ENCODE measurements at places on chromosomes 3 and 15.
A peak's percentile ranks its signal among the peaks of the same experiment; 100 is the strongest.

- no peak for DNase-seq
Measured at GRCh38 chr3:134526319-134526718, 40.5 kb downstream of the CEP63 start.

DNA sequence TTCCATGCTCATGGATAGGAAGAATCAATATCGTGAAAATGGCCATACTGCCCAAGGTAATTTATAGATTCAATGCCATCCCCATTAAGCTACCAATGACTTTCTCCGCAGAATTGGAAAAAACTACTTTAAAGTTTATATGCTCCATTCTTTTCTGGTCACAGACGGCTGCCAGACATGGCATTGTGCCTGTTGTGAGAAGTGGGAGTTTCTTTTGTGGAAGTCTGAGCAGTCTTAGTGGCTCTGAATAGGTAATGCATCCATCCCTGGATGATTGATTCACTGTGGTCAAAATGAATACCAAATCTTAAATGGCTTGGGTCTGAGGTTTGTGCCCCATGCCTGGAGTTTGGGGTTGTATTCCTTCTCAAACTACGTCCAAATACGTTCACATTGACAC, 274.5 kb upstream of the AZI2 start:
- DNase-seq, result no peak

- no peak for DNase-seq
Measured at GRCh38 chr3:11546657-11547302, 96.9 kb downstream of the VGLL4 start.

DNA sequence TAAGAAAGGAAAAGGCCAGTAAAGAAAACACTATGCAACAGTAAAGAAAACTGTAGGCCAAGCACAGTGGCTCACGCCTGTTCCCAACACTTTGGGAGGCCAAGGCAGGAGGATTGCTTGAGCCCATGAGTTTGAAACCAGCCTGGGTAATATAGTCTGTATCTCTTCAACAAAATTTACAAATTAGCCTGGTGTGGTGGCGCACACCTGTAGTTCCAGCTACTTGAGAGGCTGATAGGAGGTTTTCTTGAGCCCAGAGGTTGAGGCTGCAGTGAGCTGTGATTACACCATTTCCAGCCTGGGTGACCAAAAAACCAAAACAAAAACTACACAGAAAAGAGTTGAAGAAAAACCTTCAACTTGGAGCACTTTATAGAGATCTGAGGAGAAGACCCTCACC, 31.8 kb downstream of the DAG1 start:
- DNase-seq, result no peak

- no peak for DNase-seq
Measured at GRCh38 chr3:6805236-6805635, 55.7 kb upstream of the GRM7 start.

- DNase-seq, result no peak
Measured at GRCh38 chr15:54571576-54571975, 593.3 kb downstream of the UNC13C start.

- no peak for DNase-seq
Measured at GRCh38 chr3:22175947-22176346, 424.9 kb upstream of the ZNF385D start.

- no peak for DNase-seq
Measured at GRCh38 chr15:69628256-69629093, 175.9 kb downstream of the RPLP1 start.

- peak; percentile 5 for DNase-seq
Measured at GRCh38 chr3:73365756-73366397, 258.9 kb downstream of the PDZRN3 start.

DNA sequence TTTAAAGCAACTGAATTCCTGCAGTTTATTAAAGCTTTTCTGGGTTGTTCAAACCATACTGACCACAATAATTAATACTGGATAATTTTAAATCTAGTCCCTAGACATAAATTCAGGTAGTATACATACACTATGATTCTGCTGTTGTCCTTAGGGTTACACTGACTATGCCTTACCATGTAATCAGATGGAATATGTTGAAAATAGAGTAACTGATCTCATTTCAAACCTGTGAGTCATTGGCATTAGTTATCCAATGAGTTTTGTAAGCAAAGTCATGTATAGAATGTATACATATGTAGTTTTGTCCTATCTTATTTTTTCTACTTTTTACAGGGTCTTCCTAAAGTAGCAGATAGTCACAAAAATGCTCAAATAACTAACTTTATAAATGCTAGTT, 517.1 kb upstream of the CCDC54 start:
- no peak for DNase-seq

DNA sequence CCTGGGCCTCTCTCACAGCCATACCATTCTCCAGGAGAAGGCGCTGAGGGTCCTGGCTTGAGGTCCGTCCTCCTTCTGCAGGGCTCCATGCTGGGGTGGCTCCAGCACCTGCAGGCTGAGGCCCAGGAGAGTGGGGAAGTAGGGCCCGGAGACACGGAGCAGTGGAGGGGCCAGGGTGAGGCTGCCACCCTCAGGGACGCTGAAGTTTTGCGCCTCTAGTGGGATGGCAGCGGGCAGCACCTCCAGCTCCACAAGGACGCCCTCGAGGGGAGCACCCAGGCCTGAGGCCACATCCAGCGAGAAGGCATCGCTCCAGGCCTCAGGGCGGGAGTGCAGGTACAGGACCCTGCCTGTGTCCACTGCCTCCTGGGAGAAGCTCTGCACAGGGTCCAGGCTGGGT, 27.5 kb downstream of the CSPG4 start:
- DNase-seq, result no peak

DNA sequence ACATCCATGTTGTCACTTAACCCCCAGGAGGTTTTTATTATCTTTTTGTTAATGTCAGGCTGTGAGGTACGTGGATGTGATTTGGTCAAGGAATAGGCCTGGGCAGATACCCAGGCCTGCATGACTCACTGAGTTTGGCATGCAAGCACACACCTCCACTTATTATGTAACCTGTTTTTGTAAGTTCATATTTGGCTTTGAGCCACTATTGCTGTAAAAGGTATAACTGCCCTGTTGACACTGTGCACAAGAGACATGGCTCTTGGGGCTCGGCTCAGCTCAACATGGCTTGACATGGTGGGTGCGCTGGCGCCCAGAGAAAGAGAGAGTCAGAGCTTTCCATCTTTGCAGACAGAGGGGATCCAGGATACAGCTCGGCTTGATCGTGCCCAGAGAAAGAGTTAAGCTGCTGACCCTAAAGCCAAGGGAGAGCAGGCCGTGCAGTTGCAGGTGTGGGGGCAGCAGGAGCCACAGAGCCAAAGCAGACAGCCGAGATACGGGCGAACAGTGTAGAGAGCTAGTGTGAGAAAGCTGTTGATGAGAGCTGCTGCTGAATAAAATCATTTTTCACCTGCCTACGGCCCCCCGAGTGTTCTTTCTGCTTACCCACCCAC, 67.9 kb upstream of the UNC13C start:
- no peak for DNase-seq

DNA sequence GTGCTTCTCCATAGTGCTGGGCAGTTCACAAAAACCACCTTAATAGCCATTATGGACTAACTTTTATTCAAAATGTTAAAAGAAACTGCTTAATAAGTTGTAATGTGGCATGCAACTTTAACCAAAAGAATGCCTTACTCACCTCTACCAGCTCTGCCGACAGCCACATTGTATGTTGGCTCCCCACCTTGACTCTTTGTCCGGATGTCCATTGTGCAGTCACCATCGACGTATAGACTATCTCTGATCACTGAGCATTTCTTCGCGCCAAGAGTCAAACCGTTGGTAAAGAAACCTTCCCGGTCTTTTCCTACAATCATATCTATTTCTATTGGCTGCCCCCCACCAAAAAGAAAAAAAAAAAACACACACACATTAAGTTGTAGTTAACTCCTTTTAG, 2.5 kb downstream of the PFN2 start:
- no peak for DNase-seq

GRCh38 chr15:101810876-101811275, 1.1 kb upstream of the OR4F15 start:
- DNase-seq, result no peak

DNA sequence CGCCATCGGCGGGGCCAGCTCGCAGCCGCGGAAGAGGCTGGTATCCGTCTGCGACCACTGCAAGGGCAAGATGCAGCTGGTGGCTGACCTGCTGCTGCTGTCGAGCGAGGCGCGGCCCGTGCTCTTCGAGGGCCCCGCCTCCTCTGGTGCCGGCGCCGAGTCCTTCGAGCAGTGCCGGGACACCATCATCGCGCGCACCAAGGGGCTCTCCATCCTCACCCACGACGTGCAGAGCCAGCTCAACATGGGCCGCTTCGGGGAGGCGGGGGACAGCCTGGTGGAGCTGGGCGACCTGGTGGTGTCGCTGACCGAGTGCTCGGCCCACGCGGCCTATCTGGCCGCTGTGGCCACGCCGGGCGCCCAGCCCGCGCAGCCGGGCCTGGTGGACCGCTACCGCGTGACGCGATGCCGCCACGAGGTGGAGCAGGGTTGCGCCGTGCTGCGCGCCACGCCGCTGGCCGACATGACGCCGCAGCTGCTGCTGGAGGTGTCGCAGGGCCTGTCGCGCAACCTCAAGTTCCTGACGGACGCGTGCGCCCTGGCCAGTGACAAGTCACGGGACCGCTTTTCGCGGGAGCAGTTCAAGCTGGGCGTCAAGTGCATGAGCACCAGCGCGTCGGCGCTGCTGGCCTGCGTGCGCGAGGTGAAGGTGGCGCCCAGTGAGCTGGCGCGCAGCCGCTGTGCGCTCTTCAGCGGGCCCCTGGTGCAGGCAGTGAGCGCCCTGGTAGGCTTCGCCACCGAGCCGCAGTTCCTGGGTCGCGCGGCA, 1.8 kb downstream of the TLNRD1 start:
- DNase-seq, result no peak

DNA sequence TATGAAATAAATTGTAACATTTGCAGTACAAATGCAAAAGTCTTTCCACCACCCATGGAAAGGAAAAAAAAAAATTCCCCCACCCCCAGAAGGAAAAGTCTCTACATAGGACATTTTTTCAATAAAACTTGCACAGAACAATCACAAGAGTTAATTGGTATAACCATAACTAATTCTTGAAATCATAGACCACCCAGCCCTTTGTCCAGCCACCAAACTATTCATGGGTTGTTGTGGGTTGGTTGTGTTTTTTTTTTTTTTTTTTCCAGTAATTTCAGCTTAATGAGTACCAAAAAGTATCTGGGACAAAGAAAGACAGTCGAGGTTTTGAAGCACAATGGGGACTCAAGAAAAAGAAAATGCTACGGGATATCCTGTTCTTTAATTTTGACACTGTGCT, 355.0 kb upstream of the ROBO2 start:
- no peak for DNase-seq

GRCh38 chr3:190321789-190322603, at the start of gene CLDN1:
Gene CLDN1 (minus strand): TSS chr3:190322446. CDS start chr3:190322206, 240 bp downstream.
- peak; percentile 60 for DNase-seq

DNA sequence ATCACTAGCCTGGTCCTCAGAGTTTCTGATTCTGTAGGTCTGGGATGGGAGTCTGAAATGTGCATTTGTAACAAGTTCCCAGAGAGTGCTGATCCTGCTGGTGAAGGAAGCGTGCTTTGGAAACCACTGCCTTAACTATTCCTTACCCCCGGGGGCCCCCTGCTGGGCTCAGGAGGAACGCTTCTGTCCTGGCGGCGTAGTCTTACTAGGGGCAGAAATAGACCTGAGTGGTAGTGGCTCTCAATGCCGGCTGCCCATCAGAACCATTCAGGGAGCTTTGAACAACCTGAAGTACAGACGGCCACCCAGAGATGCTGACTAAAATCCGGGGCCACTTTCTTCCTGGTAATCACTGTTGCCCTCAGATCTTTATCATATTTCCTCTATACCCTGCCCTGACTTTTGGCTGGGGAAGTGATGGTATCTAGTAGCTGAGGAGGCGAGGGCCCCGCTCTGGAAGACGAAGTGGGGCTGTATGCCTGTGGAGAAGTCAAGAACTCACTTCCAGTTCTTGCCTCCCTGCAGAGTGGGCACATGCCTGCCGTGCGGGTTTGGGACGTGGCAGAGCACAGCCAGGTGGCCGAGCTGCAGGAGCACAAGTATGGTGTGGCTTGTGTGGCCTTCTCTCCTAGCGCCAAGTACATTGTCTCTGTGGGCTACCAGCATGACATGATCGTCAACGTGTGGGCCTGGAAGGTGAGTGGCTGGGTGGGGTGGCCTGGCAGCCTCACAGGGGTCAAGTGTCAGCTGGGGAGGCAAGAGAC, 16.3 kb upstream of the JMJD7 start:
- DNase-seq, result peak; percentile 60

- DNase-seq, result no peak
Measured at GRCh38 chr3:43015991-43016865, 37.1 kb downstream of the GASK1A start.

- DNase-seq, result no peak
Measured at GRCh38 chr3:37197810-37198371, 23.5 kb upstream of the LRRFIP2 start.

Data from nucleus accumbens (tissue), 56 donors.